ENCODE measurements at places on chromosomes 13 and 19.

DNA sequence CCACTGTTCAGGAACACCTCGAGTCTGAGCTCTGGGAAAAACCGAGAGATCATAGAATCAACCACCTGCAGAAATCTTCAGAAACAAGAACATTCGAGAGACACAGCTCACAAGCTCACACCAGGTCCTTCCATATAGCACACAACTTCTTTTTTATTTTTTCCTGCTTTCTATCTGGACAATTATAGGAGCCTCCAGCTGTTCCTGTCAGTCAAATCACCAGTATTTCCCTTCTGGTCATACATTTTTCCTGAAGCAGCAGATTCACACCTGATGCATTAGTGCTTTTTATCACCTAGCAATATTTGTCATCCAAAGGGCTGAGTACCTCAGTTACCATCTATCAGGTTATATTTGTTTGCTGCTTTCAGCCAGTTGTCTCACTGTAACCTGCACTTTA is 323.5 kb downstream of the FOXO1 start:
- DNase-seq = no peak

GRCh38 chr13:72637561-72637960 is 89.9 kb downstream of the MZT1 start:
- DNase-seq = no peak

- no peak for DNase-seq
Measured at GRCh38 chr19:17824339-17824738, 3.0 kb upstream of the INSL3 start.

GRCh38 chr13:53921473-53921872 is 892.9 kb downstream of the OLFM4 start:
- DNase-seq = no peak

GRCh38 chr13:50187352-50188029 is 172.2 kb downstream of the KCNRG start:
- no peak for DNase-seq
